ENCODE measurements at places on chromosomes 4 and X.

GRCh38 chrX:118353081-118353850 is 7.4 kb downstream of the WDR44 start:
- no peak for DNase-seq

DNA sequence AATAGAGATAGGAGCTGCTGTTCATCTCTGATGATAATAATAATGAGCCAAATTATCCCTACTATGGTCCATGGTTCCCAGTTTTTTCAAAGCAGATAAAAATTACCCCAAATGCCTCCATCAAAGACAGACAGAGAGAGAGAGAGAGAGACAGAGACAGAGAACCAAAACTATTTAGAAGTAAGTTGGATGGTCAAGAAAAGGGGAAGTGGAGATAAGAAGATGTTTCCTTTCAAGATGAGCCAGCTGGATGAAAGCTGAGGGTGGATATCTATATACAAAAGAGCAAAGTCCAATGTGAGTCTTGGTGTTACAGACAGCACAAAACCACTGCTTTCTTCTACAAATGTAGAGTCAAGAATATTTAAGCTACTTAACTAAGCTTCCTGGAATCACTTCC is 173.9 kb downstream of the GRIA3 start:
- no peak for DNase-seq

GRCh38 chrX:133783274-133783673 is 202.1 kb downstream of the GPC3 start:
- no peak for DNase-seq

GRCh38 chr4:62366939-62367338 is 1166.8 kb downstream of the ADGRL3 start:
- no peak for DNase-seq

DNA sequence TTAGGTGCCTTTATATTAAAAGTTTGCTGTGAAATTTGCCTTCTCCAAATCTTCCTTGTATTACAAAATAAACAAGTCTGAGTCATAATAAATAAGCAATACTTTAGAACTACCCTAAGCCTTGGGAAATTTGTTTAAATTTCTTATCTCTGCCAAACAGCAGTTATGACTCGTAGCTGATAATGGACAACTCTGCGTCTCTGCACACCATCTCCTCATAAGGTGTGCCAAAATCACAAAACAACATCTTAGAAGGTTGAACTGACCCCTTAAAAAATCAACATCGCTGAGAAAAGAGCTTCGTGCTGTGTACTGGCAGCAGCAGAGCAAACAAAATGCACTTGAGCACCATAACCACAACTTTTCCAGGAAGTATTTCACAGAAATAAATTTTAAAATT is 22.0 kb downstream of the OR13H1 start:
- no peak for DNase-seq

DNA sequence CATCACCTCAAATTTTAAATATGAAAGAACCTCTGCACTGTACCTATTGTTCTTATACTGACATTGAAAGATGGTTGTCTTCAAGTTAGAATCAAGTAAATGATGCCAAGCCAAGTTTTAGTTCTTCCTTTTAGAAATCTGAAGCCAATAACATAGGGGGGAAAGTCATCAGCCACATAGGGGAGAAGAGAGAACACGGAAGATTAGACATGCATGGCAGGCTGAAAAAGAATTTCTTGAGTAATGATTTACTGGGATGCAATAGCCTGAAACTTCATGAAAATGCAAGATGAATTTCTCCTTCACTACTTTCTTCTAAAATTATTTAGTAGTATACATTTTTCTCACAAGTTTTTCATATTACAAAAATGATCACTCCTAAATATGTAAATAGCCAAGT is 13.6 kb upstream of the EPGN start:
- DNase-seq: no peak

GRCh38 chr4:184388106-184388505 is 86.2 kb downstream of the IRF2 start:
- no peak for DNase-seq

DNA sequence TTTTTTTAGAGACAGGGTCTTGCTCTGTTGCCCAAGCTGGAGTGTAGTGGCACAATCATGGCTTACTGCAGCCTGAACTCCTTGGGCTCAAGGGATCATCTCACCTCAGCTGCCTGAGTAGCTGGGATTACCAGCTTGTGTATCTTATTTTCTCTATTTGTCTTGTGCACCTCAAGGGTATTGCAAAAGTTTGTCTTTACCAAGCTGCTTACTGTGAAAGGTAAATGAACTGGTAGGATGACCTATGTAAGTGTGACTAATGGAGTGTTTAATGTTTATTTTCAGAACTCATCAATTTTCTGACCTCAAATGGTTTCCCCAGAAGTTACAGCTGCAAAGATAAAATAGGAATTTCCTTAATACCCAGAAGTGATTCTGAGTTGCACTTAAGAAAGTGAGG is 5.3 kb upstream of the FGA start:
- no peak for DNase-seq

DNA sequence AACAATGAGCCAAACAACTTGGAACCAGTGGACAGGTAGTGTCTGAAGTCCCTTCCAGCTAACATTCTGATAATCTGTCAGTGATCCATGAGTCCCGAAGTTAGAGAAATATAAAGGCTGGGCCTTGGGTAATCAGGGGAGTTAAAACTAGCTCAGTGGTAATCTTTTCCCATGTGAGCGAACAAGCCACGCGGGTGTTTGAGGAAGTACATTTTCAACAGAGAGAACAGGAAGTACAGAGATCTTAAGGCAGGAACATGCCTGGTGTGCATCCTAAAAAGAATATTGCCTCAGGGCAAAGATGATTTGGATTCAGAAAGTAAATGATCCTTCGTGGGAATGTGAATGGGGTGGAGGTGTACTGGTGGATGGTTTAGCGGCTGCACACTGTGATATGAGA is 42.9 kb downstream of the FNIP2 start:
- no peak for DNase-seq

DNA sequence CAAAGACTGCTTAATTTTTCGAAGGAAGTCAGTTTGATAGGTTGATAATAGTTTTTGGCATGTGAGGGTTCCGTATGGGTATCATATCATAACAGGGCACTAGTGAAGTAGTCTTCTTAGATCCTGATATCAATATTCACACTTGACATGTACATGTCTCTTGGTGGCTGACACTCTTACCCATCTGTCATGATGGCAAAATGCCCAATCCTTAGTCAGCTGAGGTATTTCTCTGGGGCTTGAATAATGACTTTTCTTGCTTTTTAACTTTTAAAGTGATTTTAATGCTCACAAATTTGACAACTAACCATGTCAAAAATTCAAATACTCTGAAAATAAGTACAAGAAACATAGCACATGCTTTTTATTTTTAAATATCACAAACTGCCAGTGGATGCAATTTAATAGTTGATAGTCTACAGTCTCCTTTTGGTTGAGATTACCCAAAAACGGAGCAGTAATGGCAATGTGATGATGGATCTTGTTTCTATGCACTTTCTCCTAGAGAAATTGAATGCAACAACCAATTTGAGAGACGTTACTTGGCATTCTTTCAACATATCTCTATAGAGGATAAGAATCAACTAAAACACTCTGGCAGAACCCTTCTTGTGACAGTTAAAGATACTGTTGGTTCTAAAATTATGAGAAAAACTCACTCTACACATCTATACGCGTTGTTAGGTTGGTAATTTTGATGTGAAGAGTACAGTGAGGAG is 552.9 kb upstream of the PABPC4L start:
- no peak for DNase-seq

DNA sequence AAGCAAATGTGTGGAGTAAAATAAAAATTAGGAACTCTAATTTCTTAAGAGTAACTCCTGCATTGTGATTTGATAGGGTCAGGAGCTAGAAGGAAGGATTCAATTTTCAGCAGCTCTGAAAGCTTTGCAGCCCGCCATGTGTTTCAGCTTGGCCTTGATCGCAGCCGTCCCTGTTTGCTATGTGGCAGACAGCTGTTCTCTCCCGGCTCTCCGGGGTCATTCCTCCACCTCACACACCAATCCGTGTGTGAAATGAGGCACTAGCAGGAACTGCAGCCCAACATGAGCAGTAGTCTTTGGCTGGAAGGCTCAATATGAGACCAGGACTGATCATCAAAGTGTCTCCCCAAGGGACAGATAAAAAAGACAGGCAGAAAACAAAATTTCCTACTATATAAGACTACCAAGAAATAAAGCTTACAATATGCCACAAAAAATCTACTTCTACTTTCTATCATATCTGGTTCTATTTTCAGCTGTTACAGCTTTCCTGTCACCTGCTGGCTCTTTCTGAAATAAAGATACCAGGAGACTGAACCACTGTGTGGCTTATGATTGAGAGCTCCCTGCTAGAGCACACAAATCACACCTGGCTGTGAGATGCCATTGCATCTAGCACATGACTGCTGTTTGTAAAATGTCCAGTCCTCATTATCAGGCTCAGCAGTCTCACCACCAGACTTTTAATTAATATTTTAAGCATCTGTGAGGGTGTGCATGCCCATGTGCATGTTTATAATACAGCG is 44.1 kb upstream of the SEC24B start:
- DNase-seq: no peak

DNA sequence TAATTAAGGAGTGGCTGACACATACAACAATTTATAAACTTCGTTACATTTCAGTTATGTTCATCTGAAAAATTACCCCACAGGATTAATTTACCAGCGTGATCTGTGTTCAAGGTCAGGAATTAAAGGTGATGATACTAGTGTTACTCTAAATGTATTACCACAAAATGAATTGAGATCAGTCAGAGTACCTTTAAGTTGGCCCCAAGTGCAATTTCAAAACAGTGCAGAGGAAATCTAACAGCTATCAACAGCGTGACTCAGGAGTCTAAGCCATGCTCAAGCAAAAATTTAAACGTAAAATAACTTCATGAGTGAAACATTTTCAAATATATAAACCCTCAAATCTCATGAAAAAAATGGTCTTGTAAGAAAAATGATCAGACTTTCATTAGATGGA is 18.7 kb downstream of the ANTXR2 start:
- DNase-seq: no peak

GRCh38 chrX:153708415-153708814 is 15.8 kb downstream of the BCAP31 start:
- peak; percentile 73 for DNase-seq

GRCh38 chrX:109797311-109797975 is 64.4 kb upstream of the ACSL4 start:
- no peak for DNase-seq

GRCh38 chrX:154317391-154317995 is 21.9 kb downstream of the TKTL1 start:
- peak; percentile 38 for DNase-seq

DNA sequence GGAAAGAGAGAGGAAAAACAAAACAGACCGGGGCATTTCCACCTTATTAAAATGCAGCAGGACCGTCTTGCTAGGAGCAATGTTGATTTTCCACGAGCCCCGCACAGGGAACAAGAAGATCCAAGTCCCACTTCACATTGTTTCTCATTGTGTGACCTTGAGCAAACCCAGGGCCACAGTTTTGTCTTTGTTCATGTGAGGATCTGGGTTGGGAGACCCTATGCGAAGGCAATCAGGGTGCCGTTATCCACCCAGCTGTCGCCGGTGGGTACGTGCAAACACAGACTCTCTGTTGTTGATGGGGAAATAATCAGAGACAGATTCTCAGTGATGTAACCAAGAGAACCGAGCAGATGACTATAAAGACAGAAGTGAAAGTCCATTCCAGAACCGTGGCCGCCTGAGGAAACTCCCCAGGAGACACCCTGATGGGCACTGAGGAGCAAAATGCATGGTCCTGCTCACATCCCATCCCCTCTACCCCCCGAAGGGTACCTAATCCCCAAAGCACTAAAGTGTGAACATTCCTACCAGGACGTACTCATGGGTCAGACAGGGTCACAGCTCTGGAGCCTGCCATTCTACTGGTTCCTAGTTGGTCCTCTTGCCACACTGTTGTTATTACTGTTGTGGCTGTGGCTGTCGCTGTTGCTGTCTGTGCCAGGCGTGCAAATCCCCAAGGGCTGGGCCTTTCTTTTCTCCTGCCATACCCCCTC is 102.7 kb upstream of the RBPJ start:
- DNase-seq: no peak

- no peak for DNase-seq
Measured at GRCh38 chr4:168335621-168336020, 17.1 kb upstream of the DDX60 start.

GRCh38 chr4:158259955-158260575 is 49.8 kb downstream of the TMEM144 start:
- DNase-seq: no peak

GRCh38 chrX:151239751-151240150 is 63.4 kb downstream of the GPR50 start:
- DNase-seq: no peak

GRCh38 chrX:20217271-20217670 is 49.4 kb downstream of the RPS6KA3 start:
- DNase-seq: no peak

DNA sequence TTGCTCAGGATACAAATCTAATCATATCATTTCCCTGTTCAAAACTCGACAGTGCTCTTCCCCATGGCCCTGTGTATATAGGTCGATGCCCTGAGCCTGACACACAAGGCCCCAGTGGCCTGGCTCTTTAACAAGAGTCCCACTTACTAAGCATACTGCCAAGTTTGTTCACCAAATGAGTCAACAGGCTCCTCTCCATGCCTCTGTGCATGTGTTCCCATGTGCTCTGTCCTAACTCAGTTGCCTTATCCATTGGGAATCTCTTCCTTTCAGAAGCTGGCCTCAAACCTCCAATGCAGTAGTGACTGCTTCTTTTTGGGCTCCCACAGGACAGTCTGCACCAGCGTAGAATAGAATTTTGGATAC is 18.9 kb upstream of the CXCR3 start:
- DNase-seq: no peak

GRCh38 chr4:107863850-107864371 is 39.2 kb downstream of the SGMS2 start:
- no peak for DNase-seq

DNA sequence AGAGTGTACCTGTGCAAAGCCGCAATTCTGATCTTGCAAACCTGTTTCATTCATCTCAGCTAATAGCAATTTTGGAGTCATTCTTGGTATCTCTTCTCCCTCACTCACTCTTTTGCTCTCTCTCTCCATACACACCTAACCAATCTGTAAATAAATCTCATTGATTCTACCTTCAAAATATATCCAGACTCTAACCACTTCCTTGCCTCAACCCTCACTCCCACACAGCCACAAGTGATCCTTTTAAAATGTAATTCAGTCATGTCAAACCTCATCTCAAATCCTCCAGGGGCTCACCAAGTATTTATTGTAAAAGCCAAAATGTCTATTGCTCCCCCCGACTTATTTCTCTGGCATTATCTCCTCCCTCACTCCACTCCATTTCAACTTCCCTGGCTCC is 51.7 kb upstream of the SLC10A4 start:
- DNase-seq: no peak

- no peak for DNase-seq
Measured at GRCh38 chrX:68443155-68443868, 10.0 kb upstream of the OPHN1 start.

DNA sequence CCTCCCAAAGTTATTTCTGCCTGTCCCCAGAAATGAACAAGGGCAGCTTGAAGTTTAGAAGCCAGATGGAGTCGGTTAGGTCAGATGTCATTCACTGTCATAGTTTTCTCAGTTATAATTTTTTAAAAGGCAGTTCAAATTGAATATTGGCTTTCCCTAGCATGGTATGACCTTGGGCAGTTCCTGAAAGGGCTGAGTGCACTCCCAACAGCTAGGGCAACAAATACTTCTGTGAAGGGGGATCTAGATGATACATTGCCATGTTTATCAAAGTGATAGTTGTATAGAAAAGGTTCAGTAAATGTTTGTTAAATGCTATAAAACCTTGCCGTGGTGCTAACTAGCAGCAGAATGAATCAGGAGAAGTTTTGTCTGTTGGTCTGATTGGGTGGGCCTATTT is 938.1 kb upstream of the GRIA3 start:
- DNase-seq: no peak

- peak; percentile 27 for DNase-seq
Measured at GRCh38 chrX:103817502-103817901, 14.6 kb downstream of the RAB9B start.

- DNase-seq: no peak
Measured at GRCh38 chr4:104501290-104501689, 6.6 kb upstream of the CXXC4 start.
